ENCODE measurements at places on chromosomes 6 and 20.

- no peak for DNase-seq
Observed at GRCh38 chr20:47397652-47398301, 41.3 kb upstream of the ZMYND8 start.

DNA sequence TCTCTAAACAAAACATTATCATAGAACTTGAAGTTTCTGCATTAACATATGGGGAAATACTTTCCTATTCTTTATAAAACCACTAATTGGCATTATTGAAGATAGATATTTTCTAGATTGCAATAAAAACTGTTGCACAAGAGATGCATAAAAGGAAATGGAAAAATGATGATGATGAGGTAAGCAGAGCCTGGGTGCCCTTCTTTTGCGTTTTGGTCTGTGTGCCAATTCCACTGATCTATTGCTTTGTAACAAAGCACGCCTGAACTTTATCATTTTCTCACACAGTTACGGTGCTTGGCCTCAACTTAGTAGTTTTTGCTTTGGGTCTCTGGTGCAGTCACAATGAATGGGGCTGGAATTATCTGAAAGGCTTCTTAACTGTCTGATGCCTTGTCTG lies 450.5 kb downstream of the MAFB start:
- no peak for DNase-seq

- DNase-seq = peak; percentile 55
Observed at GRCh38 chr6:31791324-31792089, 4.0 kb downstream of the VARS1 start.

GRCh38 chr20:20161611-20162010 lies 109.3 kb downstream of the CFAP61 start:
- DNase-seq = no peak

- DNase-seq = no peak
Observed at GRCh38 chr6:169839493-169839892, 88.1 kb downstream of the ERMARD start.

DNA sequence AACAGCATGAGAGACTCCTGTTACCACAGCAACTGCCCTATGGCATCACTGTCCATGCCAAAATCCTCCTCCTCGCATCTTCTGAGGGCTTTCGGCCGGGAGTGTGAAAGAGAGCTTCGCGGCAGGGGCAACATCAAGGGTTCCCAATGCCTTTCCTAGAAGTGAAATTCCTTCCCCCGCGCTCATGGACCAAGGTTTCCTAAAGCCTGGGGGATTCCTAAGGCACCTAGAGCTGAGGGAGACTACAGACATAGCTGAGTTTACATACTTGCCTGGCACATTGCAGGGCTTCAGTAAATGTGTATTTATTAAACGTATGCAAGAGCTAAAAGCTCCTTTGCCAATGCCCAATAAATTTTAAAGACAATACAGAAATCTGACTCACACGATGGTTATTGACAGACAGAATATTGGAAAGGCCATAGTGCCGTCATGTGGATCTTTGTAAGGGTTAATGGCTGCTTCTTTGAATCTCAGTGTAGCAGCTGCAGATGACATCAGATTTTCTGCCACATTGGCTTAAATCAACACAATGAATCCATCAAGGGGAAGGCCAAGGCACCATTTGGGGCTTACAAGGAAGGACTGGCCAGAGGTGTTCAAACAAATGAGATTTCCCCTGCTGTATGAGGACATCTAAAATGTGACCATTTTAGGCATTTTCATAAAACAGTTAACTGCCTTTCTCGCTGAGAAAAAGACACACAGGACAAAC lies 281.2 kb upstream of the JARID2 start:
- peak; percentile 22 for DNase-seq

GRCh38 chr20:48329676-48330664 lies 497.8 kb downstream of the PREX1 start:
- peak; percentile 83 for DNase-seq

GRCh38 chr20:55173601-55174000 lies 698.2 kb downstream of the DOK5 start:
- DNase-seq = no peak

DNA sequence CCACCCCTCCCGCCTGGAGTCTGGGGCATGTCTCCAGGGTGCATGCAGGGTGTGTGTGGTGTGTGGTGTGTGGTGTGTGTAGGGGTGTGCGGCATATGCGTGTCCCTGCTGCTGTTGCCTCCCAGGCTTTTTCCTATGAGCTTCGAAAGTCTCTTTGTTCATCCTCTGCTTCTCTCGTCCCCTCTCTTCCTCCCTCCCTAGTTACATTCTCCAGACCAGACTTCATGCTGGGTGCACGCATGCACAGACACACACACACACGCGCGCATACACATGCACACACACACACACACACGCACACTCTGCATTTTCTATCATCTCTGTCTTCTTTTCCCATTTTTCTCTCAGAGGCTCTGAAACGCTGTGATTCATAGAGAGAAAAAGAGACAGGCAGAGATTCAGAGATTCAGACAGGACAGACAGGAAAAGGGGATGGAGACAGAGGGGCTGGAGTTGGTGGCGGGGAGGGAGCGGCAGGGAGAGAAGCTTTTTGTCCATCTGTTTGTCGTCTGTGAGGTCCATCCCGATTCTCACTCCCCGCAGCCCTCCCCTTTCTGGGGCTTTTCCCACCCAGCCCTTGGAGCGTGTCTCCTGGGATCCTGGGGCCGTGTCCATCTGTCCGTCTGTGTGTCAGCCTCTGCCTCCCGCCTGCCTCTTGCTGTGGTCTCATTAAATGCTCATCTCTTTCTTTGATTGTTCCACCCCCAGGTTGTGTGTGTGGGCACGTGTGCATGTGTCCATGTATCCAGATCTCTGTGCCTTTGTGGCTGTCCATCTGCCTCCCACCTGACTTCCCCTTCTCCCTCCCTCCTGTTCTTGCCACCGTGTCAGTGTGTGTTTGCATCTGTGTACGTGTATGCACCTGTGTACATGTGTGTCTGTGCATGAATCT lies 62.6 kb downstream of the SRC start:
- DNase-seq = peak; percentile 42

DNA sequence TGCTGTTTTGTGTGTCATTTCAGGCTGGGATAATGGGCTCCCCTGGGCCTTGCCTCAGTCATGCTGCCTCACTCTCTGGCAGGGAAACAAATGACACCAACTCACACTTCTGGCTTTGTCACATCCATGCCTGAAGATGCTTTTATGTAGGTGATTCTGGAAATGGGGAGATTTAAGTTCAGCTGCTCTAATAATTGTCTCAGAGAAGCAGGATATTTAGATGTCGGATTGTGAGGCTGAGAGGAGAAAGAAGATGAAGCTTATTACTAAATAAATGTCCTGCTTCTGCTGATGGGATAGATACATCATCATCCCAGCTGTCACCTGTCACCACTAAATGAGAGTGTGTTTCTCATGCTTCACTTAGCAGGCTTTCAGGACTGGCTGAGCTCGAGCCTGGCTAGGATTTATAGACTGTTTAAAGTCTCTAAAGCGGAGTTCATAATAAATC lies 480.2 kb upstream of the SPTLC3 start:
- DNase-seq = no peak

DNA sequence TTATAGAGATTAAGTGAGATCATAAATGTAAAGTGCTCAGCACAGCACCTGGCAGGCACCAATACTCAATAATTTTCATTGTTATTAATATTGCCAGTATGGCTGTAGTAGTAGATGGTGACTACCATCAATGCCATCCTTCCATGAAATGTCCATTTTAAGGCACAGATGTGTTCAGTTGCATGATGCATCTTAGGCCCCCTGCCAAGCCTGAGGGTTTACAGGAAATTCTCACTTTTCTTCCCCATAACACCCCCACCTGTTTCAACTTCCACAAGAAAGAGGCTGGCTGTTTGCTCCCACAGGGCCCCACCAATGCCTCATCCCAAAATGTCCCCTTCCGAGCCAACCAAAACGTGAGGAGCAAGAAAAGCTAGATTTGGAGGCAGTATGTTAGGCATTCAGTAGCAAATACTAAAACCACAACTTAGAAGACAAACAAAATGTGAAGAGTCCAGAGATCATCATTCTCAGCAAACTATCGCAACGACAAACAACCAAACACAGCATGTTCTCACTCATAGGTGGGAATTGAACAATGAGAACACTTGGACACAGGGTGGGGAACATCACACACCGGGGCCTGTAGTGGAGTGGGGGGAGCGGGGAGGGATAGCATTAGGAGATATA lies 110.6 kb upstream of the NHSL1 start:
- DNase-seq = no peak

GRCh38 chr6:160394654-160395035 lies 46.5 kb downstream of the SLC22A3 start:
- no peak for DNase-seq

DNA sequence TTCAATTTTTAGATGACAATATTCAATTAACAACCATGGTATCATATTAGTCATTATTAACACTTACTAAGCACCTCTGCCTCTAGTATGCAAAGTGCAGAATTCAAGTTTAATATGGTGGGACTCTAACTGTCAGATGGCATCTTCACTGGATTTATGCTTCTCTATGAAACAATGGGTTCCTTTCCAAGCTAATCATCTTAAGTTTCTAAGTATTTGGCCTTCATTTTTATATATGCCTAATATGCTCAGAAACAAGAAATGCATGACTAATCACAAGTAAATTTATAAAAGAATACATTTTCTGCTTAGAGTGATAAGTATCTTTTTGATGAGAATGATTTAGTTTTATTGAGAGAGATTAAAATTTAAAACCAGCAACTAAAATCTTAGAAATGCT lies 144.7 kb downstream of the HIVEP2 start:
- DNase-seq = peak; percentile 40

GRCh38 chr20:24617080-24617432 lies 147.6 kb downstream of the SYNDIG1 start:
- no peak for DNase-seq

GRCh38 chr20:63255931-63256704 lies 1.9 kb upstream of the NKAIN4 start:
- DNase-seq = no peak

- DNase-seq = no peak
Observed at GRCh38 chr6:41588111-41588510, 41.9 kb downstream of the FOXP4 start.

- no peak for DNase-seq
Observed at GRCh38 chr20:17377231-17377630, 150.4 kb downstream of the PCSK2 start.

GRCh38 chr6:153873541-153873940 lies 165.5 kb upstream of the OPRM1 start:
- DNase-seq = no peak

GRCh38 chr20:25372584-25373336 lies 17.9 kb downstream of the ABHD12 start:
- DNase-seq = peak; percentile 96

GRCh38 chr6:35719404-35719829 lies 17.4 kb upstream of the ARMC12 start:
- DNase-seq = no peak

DNA sequence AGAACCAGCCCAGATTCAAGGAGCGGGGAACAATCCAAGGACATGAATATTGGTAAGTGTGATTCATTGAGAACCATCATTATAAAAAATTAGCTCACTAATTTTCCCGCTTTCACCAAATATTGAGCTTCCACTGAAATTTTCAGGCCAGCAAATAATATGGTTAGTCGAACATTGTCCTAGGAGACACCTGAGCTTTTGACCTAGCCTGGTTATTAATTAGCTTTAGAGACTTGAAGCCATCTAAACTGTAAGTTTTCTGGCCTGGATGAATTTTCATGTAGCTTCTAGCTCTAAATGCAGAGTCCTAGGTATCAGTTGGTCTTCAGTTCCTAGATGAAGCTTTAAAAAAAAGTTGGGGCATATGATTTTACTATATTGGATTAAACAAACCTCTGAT lies 17.1 kb upstream of the RALGAPA2 start:
- DNase-seq = no peak

DNA sequence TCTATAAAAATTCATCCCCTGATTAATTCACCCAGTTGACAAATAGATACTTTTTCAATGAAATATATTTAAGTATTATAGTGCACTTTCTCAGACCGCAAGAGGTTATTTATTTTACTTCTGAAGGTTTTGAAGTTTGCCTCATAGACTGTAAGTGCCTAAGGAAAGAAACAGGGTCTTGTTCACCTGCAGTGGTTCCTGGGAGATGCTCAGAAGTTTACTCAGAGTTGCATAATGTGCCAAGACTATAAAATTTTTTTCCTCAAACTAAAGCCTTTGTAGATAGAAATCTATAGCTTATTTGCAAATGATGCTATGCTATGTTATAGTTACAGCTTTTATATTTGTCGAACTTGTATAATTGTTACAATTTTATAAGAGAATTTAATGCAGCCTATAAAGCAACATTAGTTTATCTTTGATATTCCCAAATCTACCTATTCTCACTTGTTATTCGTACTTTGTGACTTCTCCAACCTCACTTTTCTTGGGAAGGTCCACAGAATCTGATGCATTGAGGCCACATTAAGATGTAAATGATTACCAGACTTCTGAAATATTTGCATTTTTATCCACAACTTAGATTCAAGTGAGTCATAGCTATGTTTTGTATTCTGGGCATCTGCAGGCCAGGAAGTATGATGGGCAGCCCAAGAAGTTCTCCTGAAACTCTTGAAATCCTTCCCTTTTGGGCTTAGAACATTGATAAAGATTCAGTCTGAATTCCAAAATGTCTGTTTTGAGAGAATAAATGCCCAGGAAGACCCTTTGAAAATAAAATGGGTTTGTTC lies 35.7 kb downstream of the KCNQ5 start:
- DNase-seq = peak; percentile 63

DNA sequence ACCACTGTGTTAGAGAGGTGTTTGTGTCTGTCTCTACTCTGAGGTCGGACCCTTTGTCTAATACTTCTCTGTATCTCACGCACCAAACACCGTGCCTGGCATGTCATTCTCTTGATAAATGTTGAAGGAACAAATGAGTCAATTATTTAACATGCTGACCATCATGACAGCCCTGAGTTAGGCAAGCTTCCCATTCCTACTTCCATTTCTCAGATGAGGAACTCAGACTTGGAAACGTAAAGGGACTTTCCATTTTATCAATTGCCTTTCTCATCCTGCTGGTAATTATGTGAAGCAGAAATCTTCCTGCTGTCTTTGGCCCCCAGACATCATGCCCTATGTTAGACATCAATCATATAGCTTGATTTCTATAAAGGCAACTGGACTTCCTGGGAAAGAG lies 227.0 kb upstream of the ECI2 start:
- DNase-seq = no peak

DNA sequence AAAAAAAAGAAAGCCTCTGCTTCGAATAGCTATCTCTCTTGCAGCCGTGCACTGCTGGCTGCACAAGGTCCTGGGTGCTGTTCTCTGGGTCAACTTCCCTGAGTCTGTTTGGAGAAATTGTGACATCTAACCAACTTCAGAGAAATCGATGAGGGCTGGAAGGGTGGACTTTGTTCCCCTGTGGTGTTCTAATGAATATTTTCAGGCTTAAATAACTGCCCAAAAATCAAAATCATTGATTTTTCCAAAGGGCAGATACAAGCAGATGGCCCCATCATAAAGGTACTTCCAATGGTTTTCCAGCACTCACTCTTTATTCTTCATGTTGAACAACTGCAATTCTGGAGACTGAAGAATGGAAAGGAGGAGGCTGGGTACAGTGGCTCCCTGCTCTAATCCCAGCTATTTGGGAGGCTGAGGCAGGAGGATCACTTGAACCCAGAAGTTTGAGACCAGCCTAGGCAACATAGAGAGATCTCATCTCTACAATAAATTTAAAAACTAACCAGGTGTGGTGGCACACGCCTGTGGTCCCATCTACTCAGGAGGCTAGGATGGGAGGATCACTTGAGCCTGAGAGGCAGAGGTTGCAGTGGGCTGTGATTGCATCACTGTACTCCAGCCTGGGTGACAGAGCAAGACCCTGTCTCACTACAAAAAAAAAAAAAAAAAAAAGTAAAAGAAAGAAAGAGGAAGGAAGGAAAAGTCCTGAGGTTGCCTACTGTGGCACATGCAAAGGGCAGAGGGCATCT lies 59.1 kb downstream of the FOXA2 start:
- DNase-seq = no peak
